ENCODE measurements at places on chromosomes 6 and 20. TPM values are rescaled to one million over a fixed set of nuclear protein-coding genes. Genes with fewer than 3 reads are reported as not detected.

- no peak for DNase-seq
Measured at GRCh38 chr20:32702706-32703425, 29.1 kb upstream of the C20orf203 start.

GRCh38 chr6:135922746-135923145, 71.2 kb downstream of the PDE7B start:
- no peak for DNase-seq

DNA sequence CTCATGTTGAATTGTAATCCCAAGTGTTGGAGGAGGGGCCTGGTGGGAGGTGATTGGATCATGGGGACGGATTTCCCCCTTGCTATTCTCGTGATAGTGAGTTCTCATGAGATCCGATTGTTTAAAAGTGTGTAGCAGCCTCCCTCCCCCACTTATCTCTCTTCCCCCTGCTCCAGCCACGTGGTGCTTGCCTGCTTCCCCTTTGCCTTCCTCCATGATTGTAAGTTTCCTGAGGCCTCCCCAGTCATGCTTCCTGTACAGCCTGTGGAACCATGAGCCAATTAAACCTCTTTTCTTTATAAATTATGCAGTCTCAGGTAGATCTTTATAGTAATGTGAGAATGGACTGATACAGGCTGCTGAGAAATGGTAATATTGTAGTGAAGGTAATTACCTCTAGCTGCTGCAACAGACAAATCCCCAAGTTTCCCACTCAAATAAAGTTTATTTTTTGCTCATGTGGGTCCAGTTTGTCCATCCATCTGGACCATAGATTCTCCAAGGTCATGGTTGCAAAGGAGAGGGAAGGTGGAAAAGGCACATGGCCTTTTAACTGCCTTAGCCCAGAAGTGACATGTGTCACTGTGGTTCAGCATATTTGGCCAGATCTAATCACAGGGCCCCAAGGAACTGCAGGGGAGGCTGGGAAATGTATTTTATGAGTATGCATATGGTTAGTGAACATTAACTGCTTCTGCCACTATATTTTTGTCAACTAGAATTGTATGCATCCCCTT, 89.2 kb downstream of the TRMT11 start:
- DNase-seq: no peak

- DNase-seq: no peak
Measured at GRCh38 chr20:11395581-11395980, 522.1 kb upstream of the BTBD3 start.

- peak; percentile 79 for DNase-seq
Measured at GRCh38 chr6:85323435-85324040, 126.3 kb upstream of the NT5E start.

- DNase-seq: no peak
Measured at GRCh38 chr6:90241229-90241880, 55.3 kb downstream of the BACH2 start.

- DNase-seq: no peak
Measured at GRCh38 chr20:47305667-47306066, 50.8 kb downstream of the ZMYND8 start.

- DNase-seq: no peak
Measured at GRCh38 chr6:12976366-12976765, 259.8 kb downstream of the PHACTR1 start.

GRCh38 chr6:138219901-138220300, 1.6 kb upstream of the PBOV1 start:
- DNase-seq: no peak

- no peak for DNase-seq
Measured at GRCh38 chr6:151034825-151035781, 169.6 kb downstream of the MTHFD1L start.

GRCh38 chr6:138086573-138087196, 20.5 kb downstream of the PERP start:
- DNase-seq: no peak

DNA sequence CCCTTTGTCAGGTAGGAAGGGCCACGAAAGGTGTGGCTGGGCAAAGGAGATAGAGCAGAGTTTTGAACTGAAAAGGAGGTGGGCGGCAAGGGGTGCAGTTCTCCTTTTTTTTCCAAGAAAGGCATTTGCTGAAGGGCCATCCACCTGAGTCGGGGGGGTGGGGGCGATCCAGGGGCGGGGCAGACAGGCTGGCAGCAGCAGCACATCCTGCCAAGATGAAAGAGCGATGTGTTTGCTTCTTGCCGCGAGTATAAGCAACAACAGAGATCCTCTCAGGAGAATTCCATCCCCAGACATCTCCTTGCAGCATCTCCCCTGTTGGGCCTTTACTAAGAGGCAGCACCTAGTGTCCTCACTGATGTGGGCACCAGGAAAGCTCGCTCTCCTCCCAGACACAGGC, 516.5 kb downstream of the CD83 start:
- DNase-seq: no peak

DNA sequence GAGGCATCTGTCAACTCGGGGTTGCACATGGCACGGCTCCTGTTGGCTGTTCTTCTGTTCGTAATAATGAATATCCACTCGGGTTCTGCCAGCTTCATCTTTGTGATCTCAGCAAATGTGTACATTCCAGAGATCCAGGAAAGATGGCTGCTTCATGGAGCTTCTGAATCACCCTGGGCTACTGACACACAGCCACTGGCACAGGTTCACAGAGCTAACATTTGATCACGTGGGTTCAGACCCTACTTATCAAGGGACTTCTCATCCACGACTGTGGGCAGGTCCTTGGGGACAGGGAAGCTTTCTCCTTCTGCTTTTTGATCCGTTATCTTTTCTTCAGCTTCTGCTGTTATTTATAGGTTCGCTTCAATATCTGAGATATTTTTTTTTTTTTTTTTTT, 18.1 kb downstream of the PPP1R3G start:
- DNase-seq: no peak

- no peak for DNase-seq
Measured at GRCh38 chr6:17966451-17966850, 21.0 kb downstream of the KIF13A start.

- DNase-seq: no peak
Measured at GRCh38 chr6:98579079-98579478, 255.3 kb upstream of the POU3F2 start.

DNA sequence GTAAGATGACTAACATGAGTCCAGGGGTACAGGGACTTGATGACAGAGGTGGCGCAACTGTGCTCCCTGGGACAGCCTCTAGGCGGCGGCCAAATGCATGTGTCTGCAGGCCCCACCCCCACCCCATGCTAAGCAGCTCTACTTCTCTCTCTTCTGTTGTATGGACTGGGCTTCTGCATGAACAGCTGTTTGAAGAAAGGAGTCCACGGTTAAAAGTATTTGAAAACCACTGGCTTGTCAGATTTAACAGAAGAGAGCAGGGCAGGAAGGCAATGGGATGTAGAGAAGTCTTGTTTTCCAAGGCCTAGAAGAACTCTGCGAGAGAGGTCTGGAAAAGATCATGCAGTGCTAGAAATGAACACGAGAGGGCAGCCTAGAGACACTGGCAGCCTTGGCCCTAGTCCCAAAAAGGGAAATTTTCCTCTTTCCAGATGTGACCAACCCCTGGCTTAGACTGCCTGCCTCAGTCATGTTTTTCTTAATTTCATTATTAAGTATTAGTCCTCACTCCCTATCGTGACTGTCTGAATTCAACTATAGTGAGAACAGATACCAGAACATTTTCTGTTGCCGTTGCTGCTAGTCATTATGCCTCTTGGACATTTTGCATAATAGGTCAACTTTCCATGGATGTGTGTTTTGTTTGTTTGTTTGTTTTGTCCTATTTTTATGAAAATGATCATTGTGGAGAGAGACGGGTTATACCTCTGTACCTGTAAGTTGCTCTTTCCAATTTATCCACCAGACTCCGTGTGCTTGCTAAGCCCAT, 265.0 kb downstream of the ADGRG6 start:
- DNase-seq: peak; percentile 71

GRCh38 chr20:1190847-1191246, 6.1 kb upstream of the TMEM74B start:
- DNase-seq: no peak

- DNase-seq: no peak
Measured at GRCh38 chr6:159108426-159108985, 60.7 kb upstream of the FNDC1 start.

DNA sequence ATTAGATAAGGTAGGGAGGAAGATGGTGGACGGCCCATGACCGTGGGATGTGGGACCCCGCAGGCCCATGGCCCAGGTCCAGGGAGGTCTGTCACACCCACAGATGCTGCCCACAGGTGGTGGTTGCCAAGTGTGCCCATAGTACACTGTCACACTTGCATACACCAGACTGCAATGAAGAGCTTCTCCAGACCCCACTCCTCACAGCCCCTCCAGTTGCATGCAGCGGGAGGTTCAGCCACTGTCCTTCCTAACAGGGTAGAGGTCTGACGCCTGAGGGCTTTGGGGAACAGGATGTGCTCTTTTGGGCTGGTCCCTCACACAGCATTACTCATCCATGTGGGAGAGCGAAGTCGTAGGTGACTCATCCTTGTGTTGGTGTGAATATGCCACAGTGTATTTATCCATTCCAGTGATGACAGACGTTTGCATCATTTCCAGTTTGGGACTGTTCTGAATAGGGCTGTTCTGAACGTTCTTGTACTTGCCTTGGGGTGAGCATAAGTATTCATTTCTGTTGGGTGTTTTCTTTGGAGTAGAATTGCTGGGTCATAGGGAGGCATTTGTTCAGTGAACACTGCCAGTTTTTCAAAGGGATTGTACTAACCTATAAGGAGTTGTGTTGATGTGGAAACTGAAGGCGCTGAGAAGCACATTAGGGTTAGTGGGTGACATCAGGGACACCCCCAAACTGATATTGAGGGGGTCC, 10.1 kb upstream of the PYGB start:
- DNase-seq: peak; percentile 65

GRCh38 chr20:13777171-13777601, 7.5 kb downstream of the ESF1 start:
- no peak for DNase-seq

DNA sequence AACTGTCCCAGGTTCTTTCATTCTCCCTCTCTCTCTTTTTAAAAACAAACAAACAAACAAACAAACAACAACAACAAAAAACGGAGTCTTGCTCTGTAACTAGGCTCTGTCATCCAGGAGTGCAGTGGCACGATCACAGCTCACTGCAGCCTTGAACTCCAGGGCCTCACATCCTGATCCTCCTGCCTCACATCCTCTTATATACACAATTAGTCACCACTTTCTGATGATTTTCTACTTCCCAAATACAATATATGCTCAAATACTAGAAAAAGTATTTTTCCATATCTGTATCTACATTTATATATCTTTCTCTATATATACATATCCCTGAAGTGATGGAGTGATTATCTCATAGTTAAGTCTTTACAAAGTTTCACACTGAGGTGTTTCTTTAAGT, 170.7 kb downstream of the EPHA7 start:
- DNase-seq: no peak

GRCh38 chr6:35497571-35498421, 917 bp upstream of the TEAD3 start:
- DNase-seq: peak; percentile 46

GRCh38 chr6:36666826-36667591, 11.5 kb upstream of the CDKN1A start:
- DNase-seq: peak; percentile 74

GRCh38 chr6:37705239-37706051, 7.8 kb upstream of the MDGA1 start:
- peak; percentile 83 for DNase-seq

DNA sequence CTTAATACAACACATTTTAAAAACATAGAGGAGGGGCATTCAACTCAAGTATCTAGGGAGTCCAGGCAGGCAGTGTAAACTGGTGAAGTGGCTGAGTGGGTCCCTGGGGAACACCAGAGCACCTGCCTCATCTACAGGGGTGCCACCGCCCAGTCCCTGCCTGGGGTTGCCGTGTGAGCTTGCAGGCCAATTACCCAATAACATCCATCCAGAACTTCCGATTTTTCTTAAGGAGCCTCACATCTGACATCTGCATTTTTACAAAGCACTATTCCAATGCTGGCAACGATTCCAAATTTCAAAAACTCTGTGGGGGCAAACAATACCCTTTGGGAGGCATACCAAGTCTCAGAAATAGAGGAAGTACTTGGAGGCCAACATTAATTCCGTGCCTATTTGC, 288.4 kb upstream of the TSHZ2 start:
- DNase-seq: no peak

DNA sequence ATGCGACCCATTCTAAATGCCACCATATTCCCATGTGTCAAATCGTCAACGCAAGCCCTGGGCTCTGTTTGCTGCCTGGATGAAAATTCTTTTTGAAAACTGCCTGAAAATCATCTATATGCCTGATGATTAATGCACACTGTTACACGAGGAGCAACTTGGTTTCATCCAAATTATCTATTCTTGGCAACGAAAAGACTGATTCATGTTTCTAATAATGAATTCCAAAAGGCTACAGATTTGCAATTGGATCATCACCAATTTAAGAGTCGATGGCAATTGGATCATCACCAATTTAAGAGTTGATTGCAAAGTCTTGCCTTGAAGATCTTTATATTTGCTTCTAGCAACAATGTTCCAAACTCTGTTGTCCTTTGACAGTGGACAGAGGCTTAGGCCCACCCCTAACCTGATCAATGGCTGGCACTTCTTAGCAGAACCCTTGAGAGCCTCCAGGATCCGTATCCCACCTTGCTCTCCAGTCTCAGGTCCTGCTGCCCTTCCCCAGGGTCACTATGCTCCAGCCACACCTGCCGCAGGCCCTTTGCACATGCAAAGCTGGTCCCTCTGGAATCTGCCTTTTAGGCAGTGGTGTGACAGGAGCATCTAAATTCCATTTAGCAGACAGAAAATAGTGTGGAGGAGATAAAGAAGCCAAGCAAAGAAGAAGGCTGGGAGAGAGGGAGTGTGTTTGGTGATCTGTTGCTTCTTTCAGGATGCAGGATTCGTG, 460.9 kb upstream of the SULF2 start:
- no peak for DNase-seq

DNA sequence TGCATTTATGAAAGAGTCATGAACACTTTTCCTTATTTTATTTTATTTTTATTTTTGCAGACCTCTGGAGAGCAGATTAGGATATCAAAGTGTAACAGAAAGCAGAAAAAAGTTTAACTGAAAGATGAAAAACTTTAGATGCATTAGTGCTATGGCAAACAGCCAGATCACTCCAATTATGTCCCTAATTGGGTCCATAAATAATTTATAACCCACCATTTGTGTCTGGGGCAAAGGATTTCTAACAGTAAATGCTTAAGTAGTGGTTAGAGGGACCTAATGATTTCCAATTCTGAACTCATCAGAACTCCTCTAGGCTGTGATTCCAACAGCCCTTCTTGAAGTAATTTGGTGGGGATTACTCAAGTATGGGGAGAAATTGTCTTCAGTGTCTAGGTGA, 93.7 kb upstream of the PROKR2 start:
- no peak for DNase-seq

DNA sequence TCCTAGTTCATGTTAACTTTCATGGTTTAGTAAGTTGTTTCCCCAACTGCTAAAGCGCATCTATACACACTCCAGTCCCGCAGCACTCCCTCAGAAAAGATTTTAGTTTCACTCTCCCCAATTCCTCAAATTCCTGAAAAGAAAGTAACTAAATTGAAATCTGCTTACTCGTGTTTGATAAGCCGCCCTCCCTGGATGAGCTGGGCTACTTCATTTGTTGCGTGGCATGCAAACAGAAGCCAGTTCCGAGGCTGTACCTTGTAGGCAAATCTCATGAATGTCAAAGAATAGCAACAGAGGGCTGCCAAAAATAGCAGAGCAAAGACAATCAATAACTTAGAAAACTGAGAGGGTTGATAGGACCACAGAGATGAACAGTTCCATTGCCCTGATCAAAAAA, 16.9 kb downstream of the MPC1 start:
- no peak for DNase-seq

- DNase-seq: no peak
Measured at GRCh38 chr20:53635221-53635620, 41.6 kb upstream of the ZNF217 start.

ANGPT4 gene
- 1.2 TPM for total RNA-seq

AKIRIN2 gene
- 29.5 TPM for total RNA-seq

SPATA25 gene
- 8.6 TPM for total RNA-seq

PRICKLE4 gene
- total RNA-seq: 18.1 TPM

OTOR gene
- total RNA-seq: not detected

TRIM27 gene
- total RNA-seq: 90.9 TPM
